ENCODE measurements at places on chromosomes 4 and X.
A peak's percentile ranks its signal among the peaks of the same experiment; 100 is the strongest.

DNA sequence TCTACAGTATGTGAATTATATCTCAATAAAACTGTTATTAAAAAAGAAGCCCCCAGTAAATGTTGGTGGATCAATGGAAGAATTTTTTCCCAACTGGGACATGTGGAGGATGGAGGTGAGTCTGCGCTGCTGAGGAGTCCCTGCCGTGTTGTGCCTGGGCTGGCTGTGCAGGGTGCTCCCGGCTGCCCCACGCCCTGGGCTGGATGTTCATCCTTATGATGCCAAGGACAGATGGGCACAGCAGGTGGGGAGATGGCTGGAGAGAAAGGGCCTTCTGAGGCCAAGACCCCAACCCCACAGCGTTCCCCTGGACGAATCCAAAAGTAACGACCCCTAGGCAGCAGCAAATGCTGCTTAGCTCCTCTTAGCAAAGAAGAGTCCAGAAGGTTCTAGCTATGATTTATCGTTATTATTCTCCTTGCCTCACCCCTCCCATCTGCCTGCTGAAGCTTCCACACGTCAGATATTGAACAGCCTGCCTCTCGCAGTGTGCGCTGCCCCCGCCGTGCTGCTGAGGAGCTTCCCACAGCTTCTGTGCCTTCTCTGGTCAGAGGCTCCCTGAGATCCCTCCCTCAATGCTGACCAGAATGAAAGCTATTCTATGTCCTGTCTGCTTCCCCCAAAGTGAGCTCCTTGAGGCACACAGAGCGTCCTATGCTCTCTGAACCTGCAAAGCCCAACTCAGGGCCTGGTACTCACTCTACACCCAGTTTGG is 26.5 kb downstream of the HMX1 start:
- DNase-seq = no peak

- DNase-seq = peak; percentile 48
Observed at GRCh38 chr4:39348371-39349315, 17.5 kb downstream of the RFC1 start.

- peak; percentile 62 for DNase-seq
Observed at GRCh38 chr4:66000510-66001117, 330.3 kb upstream of the EPHA5 start.

GRCh38 chr4:108941904-108942430 is 179.1 kb upstream of the ETNPPL start:
- DNase-seq = no peak

- peak; percentile 26 for DNase-seq
Observed at GRCh38 chr4:86452924-86453531, 93.2 kb upstream of the MAPK10 start.

- no peak for DNase-seq
Observed at GRCh38 chrX:132428896-132429295, 59.9 kb downstream of the MBNL3 start.

DNA sequence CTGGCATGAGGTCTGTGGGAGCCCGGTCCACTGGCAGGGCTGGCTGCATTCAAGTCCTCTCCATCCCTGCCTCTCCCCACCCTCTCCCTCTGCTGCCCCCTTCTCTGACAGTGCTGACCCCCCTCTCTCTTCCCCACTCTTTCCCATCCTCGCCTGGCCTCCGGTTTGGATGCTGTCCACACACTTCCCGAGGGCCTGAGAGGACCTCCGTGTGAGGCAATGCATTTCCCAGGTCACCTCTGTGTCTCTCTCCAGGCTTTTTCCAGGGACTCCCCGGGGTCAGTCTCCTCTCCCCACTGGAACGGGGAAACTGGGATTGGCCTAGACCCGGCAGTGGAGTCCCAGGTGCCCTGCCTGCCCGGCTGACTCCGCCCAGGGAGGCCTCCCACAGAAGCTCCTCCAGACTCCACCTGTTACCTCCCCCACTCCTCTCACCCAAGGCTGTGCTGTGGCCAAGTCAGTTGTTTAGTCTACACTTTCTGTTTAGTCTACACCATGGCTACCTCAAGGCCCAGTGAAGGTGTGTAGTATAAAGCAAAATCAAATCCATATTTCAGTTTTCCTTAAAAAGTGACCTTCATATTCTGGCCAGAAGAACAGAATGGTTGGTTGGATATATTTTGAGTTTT is 146.8 kb downstream of the PTTG2 start:
- no peak for DNase-seq

GRCh38 chrX:88903989-88904718 is 157.1 kb downstream of the CPXCR1 start:
- DNase-seq = no peak

DNA sequence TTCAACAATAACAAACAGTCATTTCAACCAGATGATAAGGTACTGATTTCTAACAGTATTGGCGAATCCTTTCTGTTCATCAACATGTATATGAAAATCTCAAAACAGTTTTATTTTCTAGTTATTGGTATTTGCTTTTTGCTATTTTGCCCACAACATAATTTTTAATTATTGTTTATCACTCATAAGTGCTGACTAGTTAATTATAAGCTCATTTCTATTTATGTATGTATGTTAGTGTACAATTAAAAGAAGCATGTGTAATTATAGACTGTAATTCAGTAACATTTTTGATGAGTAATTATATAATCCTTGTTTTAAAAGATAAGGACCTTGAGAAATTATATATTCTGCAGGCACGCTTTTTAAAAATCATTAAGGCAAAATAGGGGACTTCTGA is 67.2 kb upstream of the NPNT start:
- no peak for DNase-seq

GRCh38 chr4:110224142-110224541 is 25.7 kb upstream of the ELOVL6 start:
- DNase-seq = no peak

GRCh38 chr4:78512357-78512920 is 39.1 kb upstream of the ANXA3 start:
- DNase-seq = no peak

Data from fibroblast of skin of scalp (primary cell).